ENCODE measurements at places on chromosomes 5 and 9. TPM values are rescaled to one million over a fixed set of nuclear protein-coding genes. Genes with fewer than 3 reads are reported as not detected.

Gene ARID3C
- 0.20 TPM for total RNA-seq

Gene MCIDAS
- 1.6 TPM for total RNA-seq

Gene GPRIN1
- 9.3 TPM for total RNA-seq

Gene NEUROG1
- not detected for total RNA-seq

Gene TMEM174
- total RNA-seq = not detected

Gene CCL19
- not detected for total RNA-seq

Gene C5orf46
- not detected for total RNA-seq

Gene FOXD4L6
- not detected for total RNA-seq

Gene NRG2
- total RNA-seq = 2.0 TPM

Gene TNFSF8
- not detected for total RNA-seq

Gene PCDHGB1
- total RNA-seq = 1.5 TPM

Gene RANBP6
- 13.8 TPM for total RNA-seq

Gene C7
- total RNA-seq = not detected

Gene STOML2
- total RNA-seq = 236 TPM

Gene MARCOL
- total RNA-seq = not detected

Gene CDO1
- total RNA-seq = not detected

Gene MYO10
- total RNA-seq = 48.0 TPM

Gene MRNIP
- 18.9 TPM for total RNA-seq

Gene ENTPD2
- 3.1 TPM for total RNA-seq

Gene SLC35A4
- 84.6 TPM for total RNA-seq

Gene EIF4EBP3
- 1.9 TPM for total RNA-seq

Gene TAF11L10
- not detected for total RNA-seq

Gene SPINK13
- 0.31 TPM for total RNA-seq

Gene QRFP
- not detected for total RNA-seq

Gene ADAMTS2
- 0.08 TPM for total RNA-seq

Gene FAM78A
- 0.44 TPM for total RNA-seq

Gene MARVELD2
- total RNA-seq = 2.7 TPM

Gene SNCAIP
- not detected for total RNA-seq

Gene RHOBTB3
- 7.9 TPM for total RNA-seq

Gene COL23A1
- not detected for total RNA-seq

Gene KCNV2
- total RNA-seq = not detected

Gene TMC1
- total RNA-seq = not detected

Gene PCDHGB6
- total RNA-seq = 0.13 TPM

Gene SH3PXD2B
- 23.6 TPM for total RNA-seq

Gene PCDHB7
- total RNA-seq = not detected

Gene CCNJL
- 11.3 TPM for total RNA-seq

Gene GLRA1
- not detected for total RNA-seq

Gene LMAN2
- 214 TPM for total RNA-seq

Gene NR6A1
- 1.9 TPM for total RNA-seq

Gene WDR31
- 1.6 TPM for total RNA-seq

Gene SPAAR
- total RNA-seq = 0.20 TPM

Gene SLC6A19
- 0.32 TPM for total RNA-seq

Gene UGT3A1
- total RNA-seq = not detected

Gene SHISAL2B
- not detected for total RNA-seq

Gene OSMR
- 67.0 TPM for total RNA-seq

Gene C5orf52
- total RNA-seq = not detected

Gene TMEM215
- not detected for total RNA-seq

Gene SNCB
- total RNA-seq = 1.7 TPM

Gene SPINK7
- total RNA-seq = not detected

Gene SEC61B
- 298 TPM for total RNA-seq

Gene OTP
- total RNA-seq = 0.08 TPM

Gene GARIN3
- total RNA-seq = not detected

Gene ADAM19
- total RNA-seq = 13.8 TPM

Gene LCP2
- not detected for total RNA-seq
